IMR-90 (cell line): ENCODE measurements at places on chromosomes 11 and 22. TPM values are rescaled to one million over a fixed set of nuclear protein-coding genes. Genes with fewer than 3 reads are reported as not detected.

DNA sequence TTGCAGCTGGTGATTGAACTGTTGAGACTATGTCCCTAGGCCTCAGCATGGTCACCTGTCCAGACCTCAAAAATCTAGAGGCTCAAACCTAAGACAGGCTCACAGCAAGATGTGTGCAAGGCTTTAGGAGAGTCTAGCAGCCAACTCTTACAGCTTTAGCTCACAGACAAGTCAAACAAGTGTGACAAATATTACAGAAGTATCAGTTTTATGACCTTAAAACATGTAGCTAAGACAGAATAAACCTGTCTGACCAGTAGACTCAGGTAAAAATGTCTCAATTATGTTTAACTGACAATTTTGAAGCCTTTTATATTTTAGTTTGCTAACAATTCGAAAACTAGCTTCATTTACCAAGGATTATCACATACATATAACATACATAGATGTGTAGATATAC is 80.0 kb upstream of the HTATIP2 start:
- no peak for DNase-seq

Gene APOA5
- not detected in 2 replicates for total RNA-seq

Gene SELENOM
- 36.1 and 46.2 TPM in 2 replicates for total RNA-seq

Gene GRM5
- under 0.01 TPM in 2 replicates for total RNA-seq

- no peak for DNase-seq
Observed at GRCh38 chr22:23389271-23390071, 190.6 kb downstream of the IGLL1 start.

DNA sequence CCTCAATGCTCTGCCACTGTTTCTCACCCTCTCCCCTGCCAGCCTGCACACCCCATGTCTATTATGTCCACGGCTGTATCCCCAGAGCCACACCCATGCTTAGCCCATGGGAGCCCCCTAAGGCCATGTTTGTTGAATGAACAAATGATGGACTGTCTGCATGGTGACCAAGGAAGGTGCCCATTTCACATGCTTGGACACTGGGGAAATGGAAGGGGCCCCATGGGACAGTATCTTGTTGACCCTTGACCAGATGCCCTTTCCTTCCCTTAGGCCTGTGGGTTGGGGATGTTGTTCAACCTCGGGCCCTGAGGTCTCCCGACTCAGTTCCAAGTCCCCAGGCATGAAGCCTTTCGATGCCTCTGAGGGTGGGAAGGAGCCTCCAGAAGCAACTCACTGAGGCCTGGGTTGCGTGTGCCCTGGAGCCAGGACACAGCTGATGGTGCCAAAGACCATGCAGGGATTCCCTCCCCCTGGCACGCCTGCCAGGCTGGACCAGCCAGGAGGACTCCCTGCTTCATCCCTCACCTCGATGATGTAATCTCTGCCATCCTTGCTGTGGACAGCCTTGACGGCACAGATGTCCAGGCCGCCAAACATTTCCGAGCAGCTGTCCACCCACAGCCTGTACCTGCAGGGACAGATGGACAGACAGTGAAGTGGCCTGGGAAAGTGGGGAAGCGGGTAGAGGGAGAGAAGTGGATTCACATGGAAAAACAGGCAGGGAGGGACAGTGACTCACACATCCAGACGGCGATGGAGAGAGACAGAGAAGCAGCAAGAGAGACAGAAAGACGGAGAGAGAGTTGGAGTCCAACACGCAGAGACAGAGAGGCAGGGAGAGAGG is 58.9 kb downstream of the FBXO7 start:
- DNase-seq = peak; percentile 54

- no peak for DNase-seq
Observed at GRCh38 chr11:61844909-61845565, 16.9 kb downstream of the FADS2 start.

Gene LPXN
- 11.9 and 13.4 TPM in 2 replicates for total RNA-seq

GRCh38 chr11:16194566-16194965 is 161.8 kb downstream of the SOX6 start:
- peak; percentile 11 for DNase-seq

DNA sequence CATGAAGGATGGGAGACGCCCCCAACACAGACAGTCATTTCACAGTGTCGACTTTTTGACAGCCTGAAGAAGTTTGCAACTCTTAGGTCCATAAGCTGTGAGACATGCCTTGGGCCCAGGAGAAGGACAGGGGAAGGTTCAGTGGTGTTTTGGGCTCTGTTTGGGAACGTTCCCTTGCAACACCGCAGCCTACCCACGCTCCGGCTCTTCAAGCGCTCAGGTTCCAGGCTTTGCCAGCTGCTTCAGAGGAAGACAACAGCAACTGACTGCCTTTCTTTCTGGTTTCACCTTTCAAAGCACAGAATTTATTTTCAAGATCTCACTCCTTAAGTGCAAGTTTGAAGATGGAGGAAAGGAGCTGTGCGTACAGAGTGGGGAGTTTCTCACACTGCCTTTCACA is 575.8 kb upstream of the B3GAT1 start:
- no peak for DNase-seq

GRCh38 chr11:65952052-65952521 is 6.8 kb downstream of the TSGA10IP start:
- DNase-seq = no peak

- DNase-seq = peak; percentile 83
Observed at GRCh38 chr22:17570851-17571631, 7.7 kb downstream of the SLC25A18 start.

DNA sequence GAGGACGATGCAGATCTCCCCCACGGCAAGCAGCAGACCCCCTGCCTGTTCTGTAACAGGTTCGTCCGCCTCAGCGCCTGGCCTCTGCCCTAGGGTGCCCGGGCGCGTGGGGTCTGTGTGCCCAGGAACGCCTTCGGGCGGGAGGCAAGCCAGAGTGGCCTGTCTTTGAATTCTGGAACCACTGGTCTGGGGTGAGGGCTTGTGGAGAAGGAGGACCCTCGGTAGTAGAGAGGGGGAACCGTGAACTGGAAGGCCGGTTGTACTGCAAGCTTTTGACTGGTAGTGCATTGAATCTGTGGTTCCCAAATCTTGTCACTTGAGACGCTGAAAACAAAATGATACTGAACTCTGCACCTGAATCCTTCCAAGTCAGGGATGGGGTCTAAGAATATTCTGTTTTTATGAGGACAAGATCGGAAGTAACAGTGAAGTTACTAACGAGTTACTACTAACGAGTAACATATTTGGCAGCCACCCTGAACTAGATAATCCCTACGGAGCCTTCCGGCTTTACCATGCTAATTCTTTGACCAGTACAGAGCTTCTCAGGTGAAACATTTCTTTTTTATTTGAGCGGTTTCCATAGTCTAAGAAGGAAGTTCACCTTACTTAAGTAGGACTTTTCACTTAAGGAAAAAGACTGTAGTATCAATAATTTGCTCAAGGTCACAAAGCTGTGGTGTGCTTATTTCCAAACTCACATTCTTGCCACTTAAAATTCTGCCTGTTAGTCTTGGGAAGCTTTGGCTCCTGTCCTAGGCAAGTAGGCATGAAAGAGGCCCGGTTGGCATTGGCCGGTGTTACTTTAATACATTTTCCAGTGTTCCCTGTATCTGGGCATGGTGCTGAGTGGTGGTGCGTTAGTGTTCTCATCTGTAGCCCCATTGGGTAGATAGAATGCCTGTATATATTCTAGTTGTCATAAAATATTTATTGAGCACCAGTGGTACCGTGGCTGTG is 860 bp downstream of the PRMT3 start:
- no peak for DNase-seq

Gene ZFTA
- total RNA-seq = 5.4 and 7.2 TPM in 2 replicates

DNA sequence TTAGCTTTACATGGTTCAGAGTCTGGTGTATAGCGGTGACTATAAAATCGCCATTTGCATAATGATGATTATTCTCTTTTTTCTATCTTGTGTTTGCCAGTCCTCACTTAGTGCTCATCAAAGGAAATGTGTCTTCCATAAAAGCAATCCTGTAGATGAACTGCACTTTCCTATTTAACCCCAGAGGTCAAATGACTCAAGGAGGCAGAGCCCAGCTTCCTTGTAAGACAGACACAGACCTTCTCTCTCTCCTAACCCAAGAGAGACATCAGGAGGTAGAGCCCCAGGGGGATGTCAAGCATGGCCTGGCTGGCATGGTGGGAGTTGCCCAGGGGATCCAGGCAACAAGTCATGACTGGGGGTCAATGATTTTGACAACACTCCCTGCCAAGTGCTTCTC is 46.9 kb upstream of the CRTAM start:
- peak; percentile 47 for DNase-seq

- no peak for DNase-seq
Observed at GRCh38 chr11:126394036-126394435, 38.5 kb downstream of the ST3GAL4 start.

DNA sequence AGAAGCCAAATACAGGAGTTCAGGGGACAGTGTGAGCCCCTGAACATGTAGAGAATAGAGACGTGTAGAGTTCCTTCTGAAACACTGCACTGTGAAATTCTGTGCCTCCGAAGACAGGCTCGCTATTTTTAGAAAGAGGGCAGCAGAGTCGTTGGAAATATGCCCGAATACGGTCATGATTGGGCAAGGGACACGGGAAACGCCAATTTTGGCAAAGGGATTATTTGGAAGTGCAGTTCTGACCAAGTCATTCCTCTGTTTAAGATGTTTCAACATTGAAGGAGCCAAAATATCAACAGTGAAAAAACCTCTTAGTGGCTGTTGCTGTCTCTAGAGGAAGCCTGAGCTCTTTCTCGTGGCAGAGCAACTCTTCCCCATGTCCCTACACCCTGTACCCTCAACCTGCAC is 9.5 kb upstream of the CBX6 start:
- DNase-seq = peak; percentile 81

DNA sequence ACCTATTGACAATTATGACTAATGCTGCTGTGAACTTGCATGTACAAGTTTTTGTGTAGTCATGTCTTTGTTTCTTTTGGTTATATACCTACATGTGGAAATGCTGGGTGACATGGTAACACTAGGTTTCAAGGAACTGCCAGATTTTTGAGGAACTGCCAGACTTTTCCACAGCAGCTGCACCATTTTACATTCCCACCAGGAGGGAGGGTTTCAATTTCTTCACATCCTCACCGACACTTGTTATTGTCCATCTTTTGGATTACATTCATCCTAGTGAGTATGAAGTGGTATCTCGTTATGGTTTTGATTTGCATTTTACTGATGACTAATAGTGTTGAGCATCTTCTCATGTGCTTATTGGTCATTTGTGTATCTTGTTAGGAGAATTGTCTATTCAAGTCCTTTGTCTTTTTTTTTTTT is 13.3 kb downstream of the CLDN5 start:
- no peak for DNase-seq

DNA sequence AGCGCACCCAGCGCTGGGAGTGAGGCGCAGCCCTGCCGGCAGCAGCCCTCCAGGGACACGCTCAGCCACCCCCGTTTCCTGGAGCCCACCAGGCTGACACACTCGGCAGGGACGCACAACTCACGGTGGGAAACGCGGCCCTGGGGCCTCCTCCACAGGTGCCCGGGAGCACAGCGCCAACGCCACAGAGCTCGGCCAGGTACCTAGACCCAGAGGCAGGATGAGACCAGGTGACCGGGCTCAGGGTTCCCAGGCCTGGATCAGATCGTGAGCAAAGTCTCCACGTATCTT is 18.0 kb downstream of the TUBGCP6 start:
- DNase-seq = no peak

- DNase-seq = no peak
Observed at GRCh38 chr22:42879371-42880021, 22.4 kb upstream of the ARFGAP3 start.

Gene ZDHHC13
- 15.1 and 20.0 TPM in 2 replicates for total RNA-seq

DNA sequence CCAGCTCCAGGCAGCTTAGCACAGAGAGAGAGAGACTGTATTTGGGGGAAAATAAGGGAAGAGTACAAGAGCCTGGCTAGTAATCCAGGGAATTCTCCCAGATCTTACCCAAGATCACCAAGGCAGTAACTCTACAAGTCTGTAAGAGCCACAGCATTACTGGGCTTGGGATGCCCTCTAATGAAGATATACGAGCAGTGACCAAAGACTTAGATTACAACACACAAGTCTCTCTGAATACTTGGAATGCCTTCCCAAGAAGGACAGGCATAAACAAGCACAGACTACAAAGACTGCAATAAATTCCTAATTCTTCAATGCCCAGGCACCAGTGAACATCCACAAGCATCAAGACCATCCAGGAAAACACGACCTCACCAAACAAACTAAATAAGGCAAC is 17.7 kb downstream of the DNAJC24 start:
- DNase-seq = peak; percentile 16

Gene APOL2
- 40.3 and 57.5 TPM in 2 replicates for total RNA-seq

Gene PKP3
- total RNA-seq = 1.4 and 2.2 TPM in 2 replicates

DNA sequence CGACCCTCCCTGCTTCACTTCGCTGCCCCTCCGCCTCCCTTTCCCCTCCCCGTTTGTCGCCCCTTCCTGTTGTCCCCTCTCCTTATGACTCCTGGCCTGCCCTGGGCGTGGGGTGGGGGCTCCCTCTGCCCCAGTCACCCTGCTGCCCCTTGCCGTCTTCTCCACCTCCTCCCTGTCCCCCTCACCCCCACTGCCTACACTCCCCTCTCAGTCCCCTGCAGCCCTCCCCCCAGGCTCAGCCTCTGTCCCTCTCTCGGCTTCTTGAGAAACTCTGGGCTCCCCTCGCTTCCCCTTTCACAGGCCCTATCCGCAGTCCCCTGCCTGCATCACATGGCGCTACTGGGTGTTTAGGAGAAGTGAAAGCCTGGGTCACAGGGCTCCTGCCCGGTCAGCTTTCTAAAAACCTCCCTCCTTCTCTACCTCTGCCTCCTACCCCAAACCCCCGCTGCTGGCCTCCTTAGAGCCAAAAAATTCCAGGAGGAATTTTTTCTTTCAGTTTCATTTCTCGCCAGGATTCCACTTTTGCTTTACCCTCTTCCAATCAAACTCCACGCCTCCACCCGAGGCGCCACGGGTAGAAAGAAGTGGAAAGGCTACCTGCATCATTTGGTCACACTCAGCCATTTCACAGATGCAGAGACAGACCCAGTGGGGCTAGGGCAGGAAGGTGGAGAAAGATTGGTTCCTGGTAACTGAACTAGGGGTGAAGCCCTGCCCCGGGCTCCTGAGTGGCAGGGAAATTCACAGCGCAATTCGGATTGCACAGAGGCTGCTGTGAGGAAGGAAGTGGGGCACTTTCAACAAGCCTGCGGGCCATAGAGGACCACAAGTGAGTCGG is at the start of gene SLC15A3:
SLC15A3 (minus strand) TSS at position 273 of the 838 bp plus-strand sequence. CDS start 625 bp downstream, outside the sequence.
- peak; percentile 27 for DNase-seq

Gene RNF215
- total RNA-seq = 13.6 and 15.8 TPM in 2 replicates

Gene SERPIND1
- not detected in 2 replicates for total RNA-seq
